ENCODE measurements at places on chromosomes 2 and 18.

- DNase-seq: no peak
Observed at GRCh38 chr18:54241483-54241882, 17.0 kb upstream of the MBD2 start.

GRCh38 chr18:49819823-49820671 is 6.7 kb upstream of the ACAA2 start:
- DNase-seq: no peak

- no peak for DNase-seq
Observed at GRCh38 chr2:207041786-207042554, 102.7 kb downstream of the CPO start.

- no peak for DNase-seq
Observed at GRCh38 chr18:74961596-74961995, 247.3 kb downstream of the PTGR3 start.

- DNase-seq: no peak
Observed at GRCh38 chr2:45233301-45233700, 224.0 kb upstream of the SIX2 start.

DNA sequence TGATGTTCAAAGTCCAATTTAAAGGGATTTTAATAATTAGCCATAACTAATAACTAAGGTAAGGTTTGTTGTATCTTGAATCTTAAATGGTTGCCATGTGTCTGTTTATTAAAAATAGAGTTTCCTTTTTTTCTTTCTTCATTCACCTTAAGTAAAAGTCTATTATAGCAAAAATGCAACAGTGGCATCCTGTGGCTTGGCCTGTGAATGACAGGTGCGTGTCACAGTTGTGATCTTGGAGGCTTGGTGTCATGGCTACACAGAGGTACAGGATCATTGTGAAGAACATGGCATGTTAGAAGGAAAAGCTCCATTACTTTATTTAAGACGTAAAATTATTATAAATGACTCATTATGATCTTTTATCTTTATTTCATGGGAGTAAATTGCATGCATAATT is 246.1 kb downstream of the BCL2 start:
- DNase-seq: no peak

DNA sequence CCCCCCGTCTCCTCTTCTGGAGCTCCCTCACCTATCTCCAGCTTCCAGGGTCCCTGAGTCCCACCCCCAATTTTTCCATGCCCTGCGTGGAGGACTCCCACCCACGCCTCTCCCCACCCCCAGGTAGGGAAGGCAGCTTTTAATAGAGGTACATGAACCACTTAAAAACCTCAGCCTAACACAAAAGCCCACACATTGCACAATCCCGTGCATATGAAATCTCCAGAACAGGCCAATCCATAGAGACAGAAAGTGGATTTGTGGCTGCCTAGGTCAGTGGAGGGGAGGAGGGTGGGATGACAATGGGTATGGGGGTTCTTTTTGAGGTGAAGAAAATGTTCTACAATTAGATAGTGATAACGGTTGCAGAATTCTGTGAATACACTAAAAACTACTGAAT is 145.6 kb downstream of the CABLES1 start:
- no peak for DNase-seq

GRCh38 chr2:107412981-107413380 is 413.7 kb upstream of the RGPD4 start:
- no peak for DNase-seq

DNA sequence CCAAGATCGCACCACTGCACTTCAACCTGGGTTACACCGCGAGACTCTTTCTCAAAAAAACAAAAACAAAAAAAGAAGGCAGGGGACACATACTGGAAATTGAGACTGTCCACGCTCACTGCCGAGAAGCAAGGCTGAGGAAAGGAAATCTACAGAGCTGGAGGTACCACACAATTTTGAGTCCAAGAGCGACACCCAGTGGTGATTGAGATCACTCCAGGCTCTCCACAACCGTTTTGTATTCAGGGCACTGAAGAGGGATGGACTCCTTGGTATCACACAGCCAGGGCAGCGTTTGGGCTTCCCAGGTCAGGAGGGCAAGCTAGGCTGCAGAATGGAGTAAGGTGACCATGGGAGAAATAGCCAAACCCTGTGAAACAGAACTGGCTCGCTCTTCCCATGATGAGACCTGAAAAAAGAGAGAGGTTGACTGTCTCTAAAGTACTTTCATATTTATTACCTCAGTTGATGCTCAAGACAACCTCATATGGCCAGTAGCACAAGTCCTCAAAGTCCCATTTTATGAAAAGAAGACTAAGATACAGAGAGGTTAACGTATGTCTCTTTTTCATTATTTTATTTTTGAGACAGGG is 74.5 kb upstream of the YPEL5 start:
- DNase-seq: peak; percentile 78

DNA sequence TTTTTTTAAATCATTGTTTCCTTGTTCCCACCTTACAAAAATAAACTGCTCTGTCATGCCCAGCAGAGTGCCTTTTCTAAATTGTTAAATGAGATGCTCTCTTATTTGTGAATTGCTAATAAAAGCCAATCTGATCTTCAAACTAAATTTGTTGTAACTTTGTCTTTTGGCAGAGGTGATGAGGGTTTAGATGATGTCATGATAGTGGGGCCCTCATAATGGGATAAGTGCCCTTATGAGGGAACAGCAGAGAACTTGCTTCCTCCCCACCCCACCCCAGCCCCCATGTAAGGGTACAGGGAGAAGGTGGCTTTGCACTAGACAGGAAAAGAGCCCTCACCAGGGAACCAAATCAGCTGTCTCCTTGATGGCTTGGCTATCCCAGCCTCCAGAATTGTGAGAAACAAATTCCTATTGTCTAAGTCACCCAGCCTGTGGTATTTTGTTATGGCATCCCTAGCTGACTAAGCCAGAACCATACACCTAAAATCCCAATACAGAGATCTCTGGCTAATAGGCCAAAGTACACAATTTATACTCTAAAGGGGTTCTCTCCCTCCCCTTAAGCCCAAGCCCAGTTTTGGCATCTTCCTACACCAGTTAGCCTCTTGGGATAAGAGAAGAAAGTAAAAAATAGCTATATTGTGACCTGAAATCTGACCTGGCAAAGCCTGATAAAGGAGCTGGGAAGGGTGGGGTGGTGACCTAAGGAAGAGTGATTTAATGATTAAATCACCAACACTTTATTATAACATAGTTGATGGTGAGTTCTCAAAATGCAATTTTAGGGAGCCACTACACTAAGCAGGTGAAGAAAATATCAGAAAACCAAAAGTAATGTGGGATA is 40.3 kb upstream of the HNRNPA3 start:
- DNase-seq: peak; percentile 88

DNA sequence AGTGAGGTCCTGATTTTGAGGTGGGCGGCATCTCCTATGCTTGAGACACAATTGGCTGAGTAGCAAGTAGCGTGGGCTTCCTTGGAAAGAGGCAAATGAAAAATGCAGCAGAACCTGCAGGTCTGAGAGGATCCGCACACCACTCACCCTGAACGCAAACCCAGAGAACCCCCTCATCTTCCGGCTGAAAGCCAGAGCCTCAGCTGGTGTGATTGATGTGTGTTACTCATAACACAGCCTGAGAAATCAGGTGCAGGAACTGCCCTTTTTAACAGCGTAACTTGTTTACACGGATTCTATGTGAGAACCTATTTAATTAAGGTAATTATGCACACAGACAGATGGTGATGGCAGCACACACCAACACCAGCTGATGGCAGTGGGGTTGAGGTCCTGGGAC is 123.4 kb downstream of the MRO start:
- no peak for DNase-seq

DNA sequence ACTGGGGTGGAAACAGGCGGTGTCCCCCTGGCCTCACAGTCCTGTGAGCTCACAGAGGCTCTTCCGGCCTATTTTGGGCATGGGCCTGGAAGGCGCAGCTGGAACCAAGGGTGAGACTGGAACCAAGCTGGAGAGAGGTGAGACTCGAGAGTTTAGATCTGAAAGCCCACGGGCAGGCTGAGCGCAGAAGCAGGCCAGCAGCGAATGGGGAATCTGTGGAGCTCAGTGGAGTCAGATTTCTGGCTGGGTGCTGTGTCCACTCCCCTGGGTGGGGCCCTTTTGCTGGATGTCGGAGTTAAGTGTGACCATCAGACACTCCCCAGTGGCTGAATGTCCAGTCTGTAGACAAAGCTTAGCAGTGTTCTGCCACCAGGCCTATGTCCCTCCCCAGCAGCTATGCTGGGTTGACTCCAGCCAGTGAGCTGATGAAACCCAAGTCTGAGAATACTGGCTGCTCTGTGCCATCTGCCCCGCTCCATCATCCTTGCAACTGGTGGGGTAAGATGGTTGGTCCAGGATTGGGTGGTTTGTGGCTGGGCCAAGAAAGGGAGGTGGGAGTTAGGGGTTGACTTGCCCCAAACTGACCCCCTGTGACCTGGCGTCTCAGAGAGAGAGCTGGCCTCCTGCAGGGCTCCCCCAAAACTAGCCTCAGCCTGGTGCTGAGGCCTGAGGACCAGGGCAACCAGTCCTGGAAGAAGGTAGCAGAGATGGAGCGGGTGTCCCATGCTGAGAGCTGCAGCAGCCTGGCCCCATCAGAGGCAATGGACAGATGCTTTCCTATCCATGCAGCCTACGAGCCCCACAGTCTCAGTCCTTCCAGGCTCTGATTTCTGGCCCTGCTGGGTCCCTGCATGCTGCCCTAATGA is 34.4 kb downstream of the CYP26B1 start:
- DNase-seq: no peak

GRCh38 chr18:712401-713134 is at the start of gene ENOSF1:
ENOSF1 (minus strand) TSS chr18:712630; CDS start chr18:712587, 43 bp downstream.
- DNase-seq: peak; percentile 86

GRCh38 chr2:188459061-188459460 is 167.4 kb downstream of the GULP1 start:
- no peak for DNase-seq

DNA sequence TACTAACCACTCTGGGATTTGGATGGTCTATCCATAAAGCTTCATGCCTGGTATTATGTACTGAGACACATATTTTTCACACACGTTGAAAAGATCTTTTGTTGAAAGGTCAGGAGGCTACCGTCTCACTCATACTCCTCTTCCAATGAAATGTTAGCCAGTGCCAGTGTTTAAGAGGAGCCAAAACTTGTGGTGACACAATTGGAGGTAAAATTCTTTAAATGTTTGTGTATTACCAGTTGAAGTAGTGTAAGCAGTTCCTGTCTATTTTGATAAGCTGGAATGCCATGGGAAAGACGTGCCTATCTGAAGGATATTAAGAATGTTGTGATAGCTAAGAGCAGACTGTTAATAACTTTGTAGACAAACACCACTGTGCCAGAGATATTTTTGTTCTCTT is 32.1 kb downstream of the MARCHF7 start:
- no peak for DNase-seq

- no peak for DNase-seq
Observed at GRCh38 chr2:48668992-48669391, 51.3 kb downstream of the GTF2A1L start.

DNA sequence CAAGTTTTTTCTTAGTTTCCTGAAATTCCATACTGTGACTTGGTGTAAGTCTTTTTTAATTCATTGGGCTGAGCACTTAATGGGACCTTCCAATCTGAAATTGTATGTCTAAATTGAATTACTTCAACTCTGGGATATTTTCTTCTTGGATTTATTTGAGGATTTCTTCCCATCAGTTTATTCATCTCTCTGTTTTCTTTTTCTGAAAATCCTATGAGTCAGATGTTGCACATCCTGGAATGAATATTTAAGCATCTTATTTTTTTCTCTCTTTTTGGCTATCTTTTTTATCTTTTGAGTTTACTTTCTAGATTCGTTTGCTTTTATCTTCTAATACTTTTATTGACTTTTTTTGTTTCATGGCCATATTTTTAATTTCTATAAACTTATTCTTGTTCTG is 55.4 kb upstream of the ACYP2 start:
- DNase-seq: peak; percentile 29
